Activated naive CD8-positive, alpha-beta T cell treated with anti-CD3 and anti-CD28 coated beads, Interleukin-2, amount 10 ng/mL, durations not matched to agents 7 days and 5 days (primary cell): ENCODE measurements at places on chromosomes 16 and 17.

DNA sequence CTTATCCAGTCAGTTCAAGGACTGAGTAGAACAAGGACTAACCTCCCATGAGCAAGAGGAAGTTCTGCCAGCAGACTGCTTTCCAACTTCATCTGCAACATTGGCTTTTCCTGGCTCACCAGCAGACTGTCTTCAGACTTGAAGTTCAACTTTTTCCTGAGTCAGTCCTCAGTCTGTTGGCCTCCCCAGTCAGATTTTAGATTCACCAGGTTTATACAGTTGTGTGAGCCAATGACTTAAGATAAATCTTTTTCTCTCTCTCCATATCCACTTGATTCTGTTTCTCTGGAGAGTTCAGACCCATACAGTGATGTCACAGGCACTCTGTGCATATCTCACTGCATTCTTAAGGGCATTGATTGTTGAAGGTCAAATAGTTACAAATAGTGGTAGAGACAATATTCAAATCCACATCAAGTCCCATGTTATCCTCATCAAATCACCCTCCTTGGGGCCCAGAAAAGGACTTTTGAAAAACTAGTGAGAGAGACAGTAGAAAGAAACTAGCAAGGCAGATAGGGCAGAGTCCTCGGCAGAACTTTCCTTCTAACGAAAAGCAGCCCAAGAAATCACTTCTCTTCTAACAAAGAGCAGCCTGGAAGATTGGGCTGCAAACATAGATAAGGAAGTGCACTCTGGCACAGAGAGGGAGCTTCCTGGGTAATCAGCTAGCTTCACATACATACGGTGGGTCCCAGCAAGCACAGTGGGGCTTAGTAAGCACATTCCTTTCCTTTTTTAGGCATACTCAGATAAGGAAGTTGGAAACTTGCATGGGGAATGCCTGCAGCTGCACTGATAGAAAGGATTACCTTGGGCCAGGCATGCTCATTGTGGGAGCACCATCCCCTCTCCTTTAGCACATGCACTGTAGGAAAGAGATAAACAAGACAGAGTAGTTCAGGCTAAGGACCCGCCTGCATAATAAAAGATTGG is 132.3 kb upstream of the FAM20A start:
- H3K27me3 ChIP-seq, result peaks cover 12% of the 10 kb centered on the region
- H3K36me3 ChIP-seq, result no peaks in the 10 kb centered on the region
- H3K4me3 ChIP-seq, result no peak overlapping the region
- no peak for DNase-seq
- no peak overlapping the region for H3K27ac ChIP-seq
- no peaks in the 10 kb centered on the region for H3K4me1 ChIP-seq

- peaks cover 22% of the 10 kb centered on the region for H3K4me1 ChIP-seq
- H3K4me3 ChIP-seq, result no peak overlapping the region
- H3K27me3 ChIP-seq, result peaks cover 4% of the 10 kb centered on the region
- H3K36me3 ChIP-seq, result no peaks in the 10 kb centered on the region
Observed at GRCh38 chr17:50949989-50950877, 84.1 kb upstream of the TOB1 start.

DNA sequence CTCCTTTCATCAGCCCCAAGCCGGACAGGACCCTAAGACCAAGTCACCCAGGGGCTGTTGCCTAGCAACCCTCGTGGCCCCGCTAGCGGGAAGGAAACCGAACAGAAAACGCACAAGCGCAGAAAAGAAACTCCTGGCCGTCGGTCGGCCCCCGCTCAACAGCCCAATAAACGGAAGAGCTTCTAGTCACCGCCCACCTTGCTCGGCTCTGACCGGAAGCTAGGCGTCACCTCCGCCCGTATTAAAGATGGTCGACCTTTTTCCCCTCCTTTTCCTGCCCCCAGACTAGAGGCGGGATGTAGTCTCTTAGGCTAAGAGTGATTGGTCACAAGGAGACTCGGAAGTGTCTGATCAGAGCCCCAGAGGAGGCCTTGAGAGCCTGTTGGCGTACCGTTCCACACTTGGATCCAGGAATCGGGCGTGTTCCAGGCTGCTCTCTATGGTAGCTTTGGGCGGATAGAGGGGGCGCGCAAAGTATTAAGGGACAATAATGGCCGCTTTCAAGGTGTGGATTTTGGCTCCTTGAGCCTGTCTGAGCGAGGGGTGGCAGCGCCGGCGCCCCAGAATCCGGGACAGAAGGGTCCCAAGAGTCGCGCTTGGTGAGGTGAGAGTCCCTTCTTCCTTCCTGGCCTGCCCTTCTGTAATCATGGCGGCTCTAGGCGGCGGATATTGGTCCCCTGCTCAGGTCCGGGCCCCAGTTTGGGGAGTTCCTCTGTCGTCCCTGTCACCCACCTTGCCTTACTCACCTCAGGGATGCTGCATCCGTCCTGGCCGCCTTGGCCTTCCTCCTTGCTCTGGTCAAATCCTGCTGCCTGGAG is at the start of the genes DHX38 and TXNL4B:
Gene DHX38 (plus strand): TSS at position 400 of the 818 bp plus-strand sequence. CDS start 2,311 bp downstream, outside the sequence.
Gene TXNL4B (minus strand): TSS at position 173 of the 818 bp plus-strand sequence. CDS start 2,871 bp downstream, outside the sequence.
- peak within 1 kb of the TSS; percentile 98 for H3K4me3 ChIP-seq
- DNase-seq, result peak; percentile 84
- H3K27ac ChIP-seq, result peak within 1 kb of the TSS; percentile 96
- H3K27me3 ChIP-seq, result no peaks in the 10 kb centered on the region
- peaks cover 30% of the 10 kb centered on the region for H3K4me1 ChIP-seq

DNA sequence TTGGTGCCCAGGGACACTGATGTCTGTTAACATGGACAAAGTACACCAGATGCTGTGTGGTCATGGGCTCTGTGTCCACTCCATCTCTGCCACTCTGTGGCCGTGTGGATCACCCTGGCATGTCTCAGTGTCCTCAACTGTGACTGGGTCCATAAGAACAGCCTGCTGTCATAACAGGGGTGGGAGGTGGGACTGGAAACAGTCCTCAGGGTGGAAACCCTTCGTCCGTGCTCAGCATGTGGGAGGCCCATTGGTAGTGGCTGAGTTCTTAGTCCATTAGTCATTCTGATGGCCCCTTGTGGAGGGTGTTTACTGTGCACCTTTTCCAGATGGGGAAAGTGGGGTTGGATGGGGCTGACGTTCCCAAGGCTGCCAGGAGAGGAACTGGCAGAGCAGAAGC is 12.8 kb downstream of the FLYWCH2 start:
- no peaks in the 10 kb centered on the region for H3K4me1 ChIP-seq
- no peak for DNase-seq
- no peaks in the 10 kb centered on the region for H3K36me3 ChIP-seq
- no peak overlapping the region for H3K27ac ChIP-seq
- no peak overlapping the region for H3K4me3 ChIP-seq

- no peak overlapping the region for H3K27ac ChIP-seq
- H3K36me3 ChIP-seq, result peaks cover 43% of the 10 kb centered on the region
- DNase-seq, result no peak
- peaks cover 6% of the 10 kb centered on the region for H3K4me1 ChIP-seq
- H3K27me3 ChIP-seq, result no peaks in the 10 kb centered on the region
Observed at GRCh38 chr17:59399914-59400313, 68.5 kb downstream of the YPEL2 start.

DNA sequence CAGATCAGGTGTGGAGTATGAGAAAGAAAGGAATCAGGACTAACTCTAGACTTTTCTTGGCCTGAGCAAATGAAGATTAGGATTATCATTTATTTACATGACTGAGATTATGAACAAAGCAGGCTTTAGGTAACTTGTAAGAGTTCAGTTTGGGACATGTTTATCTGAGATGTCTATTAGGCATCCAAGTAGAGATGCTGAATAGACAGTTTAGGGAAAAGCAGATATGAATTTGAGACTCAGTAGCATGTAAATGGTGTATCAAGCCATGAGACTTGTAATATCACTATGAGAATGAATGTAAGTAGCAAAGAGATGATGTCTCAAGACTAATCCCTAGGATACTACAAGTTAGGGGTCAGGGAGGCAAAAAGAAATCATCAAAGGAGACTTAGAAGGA is 8.6 kb upstream of the HS3ST2 start:
- DNase-seq, result no peak
- no peaks in the 10 kb centered on the region for H3K4me1 ChIP-seq
- H3K27me3 ChIP-seq, result peaks cover 15% of the 10 kb centered on the region
- H3K36me3 ChIP-seq, result no peaks in the 10 kb centered on the region
- H3K4me3 ChIP-seq, result no peak overlapping the region
- no peak overlapping the region for H3K27ac ChIP-seq

GRCh38 chr16:64445245-64445644 is 676.6 kb downstream of the CDH11 start:
- H3K27me3 ChIP-seq, result no peaks in the 10 kb centered on the region
- H3K36me3 ChIP-seq, result no peaks in the 10 kb centered on the region
- H3K4me1 ChIP-seq, result no peaks in the 10 kb centered on the region
- no peak for DNase-seq
- H3K27ac ChIP-seq, result no peak overlapping the region

DNA sequence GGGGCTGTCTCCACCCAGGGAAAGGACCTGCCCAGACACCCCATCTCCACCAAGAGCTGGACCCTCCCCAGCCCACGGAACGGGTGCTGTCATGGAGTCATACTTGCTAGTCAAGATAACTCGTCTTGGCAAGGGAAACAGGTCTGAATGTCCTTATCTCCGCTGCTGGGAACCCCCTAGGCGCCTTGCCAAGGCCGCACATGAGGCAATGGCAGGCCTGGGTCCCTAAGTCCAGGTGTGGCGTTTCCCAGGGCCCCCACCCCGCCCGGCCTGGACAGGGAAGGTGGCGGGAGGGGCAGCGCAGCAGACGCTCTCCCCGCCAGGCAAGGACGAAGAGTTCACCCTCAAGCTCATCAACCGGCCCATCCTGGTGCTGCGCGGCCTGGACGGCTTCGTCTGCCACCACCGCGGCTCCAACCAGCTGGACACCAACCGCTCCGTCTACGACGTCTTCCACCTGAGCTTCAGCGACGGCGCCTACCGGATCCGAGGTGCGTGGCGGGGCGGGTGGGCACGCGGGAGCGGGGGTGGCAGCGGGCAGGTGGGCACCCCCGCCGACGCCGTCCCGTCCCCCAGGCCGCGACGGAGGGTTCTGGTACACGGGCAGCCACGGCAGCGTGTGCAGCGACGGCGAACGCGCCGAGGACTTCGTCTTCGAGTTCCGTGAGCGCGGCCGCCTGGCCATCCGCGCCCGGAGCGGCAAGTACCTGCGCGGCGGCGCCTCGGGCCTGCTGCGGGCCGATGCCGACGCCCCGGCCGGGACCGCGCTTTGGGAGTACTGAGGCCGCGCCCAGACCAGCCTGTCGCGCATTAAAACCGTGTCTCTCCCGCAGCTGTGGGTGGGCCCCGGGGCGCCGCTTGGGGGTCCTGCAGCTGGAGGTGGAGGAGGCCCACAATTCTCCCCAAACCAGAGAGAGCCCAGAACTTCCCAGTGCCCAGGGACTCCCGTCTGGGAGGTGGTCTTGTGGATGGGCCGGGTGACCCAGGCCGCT is 8.4 kb downstream of the FSCN2 start:
- no peaks in the 10 kb centered on the region for H3K4me1 ChIP-seq
- no peak overlapping the region for H3K4me3 ChIP-seq
- H3K27me3 ChIP-seq, result peaks cover 14% of the 10 kb centered on the region
- no peak for DNase-seq

DNA sequence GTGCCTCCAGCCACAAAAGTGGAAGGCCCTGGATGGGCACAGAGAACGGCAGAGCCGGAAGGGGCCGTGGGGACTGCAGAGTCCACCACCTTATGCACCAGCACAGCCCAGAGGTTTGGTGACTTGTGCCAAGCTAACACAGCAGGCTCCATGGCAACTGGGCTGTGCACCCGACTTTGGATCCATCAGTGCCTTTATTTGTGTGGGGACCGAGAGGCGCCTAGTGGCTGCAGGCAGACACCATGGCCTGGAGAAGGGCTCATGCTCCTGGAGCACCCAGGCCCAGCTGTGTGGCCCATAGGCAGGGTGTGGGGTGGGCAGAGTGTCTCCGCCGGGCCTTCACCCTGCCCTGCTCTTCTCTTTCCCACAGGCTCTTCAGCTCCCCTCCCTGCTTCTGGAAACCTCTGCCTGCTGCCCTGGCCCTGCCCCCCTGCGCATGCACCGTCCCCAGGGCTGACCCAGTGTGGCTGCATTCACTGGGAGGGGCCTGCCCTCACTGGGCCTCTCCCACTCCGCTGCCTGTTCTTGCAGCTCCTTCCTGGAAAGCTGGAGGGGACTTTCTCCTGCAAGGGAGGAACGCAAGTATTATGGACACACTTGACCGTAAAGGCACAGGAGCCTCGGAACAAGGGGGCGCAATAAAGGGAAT is 10.1 kb downstream of the C16orf90 start:
- DNase-seq, result no peak
- H3K27me3 ChIP-seq, result no peaks in the 10 kb centered on the region
- no peaks in the 10 kb centered on the region for H3K4me1 ChIP-seq
- H3K4me3 ChIP-seq, result no peak overlapping the region
- H3K36me3 ChIP-seq, result peaks cover 4% of the 10 kb centered on the region
- no peak overlapping the region for H3K27ac ChIP-seq

DNA sequence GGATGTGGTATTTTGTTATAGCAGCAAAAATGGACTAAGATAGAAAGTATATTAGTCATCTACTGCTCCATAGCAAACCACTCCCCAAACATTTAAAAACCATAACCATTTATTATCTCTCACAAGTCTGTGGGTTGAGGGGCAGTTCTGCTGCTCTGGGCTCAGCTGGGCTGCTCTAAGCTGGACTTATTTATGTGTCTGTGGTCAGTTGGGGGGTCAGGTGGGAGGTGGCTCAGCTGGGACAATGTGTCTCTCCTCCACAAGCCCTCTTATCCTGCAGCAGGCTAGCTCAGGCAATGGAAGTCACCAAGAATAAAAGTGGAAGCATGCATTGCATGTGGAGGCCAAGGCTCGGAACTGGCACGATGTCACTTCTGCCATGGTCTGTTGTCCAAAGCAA is 226.1 kb upstream of the N4BP1 start:
- no peak for DNase-seq
- no peaks in the 10 kb centered on the region for H3K27me3 ChIP-seq
- H3K36me3 ChIP-seq, result no peaks in the 10 kb centered on the region
- no peak overlapping the region for H3K27ac ChIP-seq
- H3K4me1 ChIP-seq, result no peaks in the 10 kb centered on the region

- peaks cover 4% of the 10 kb centered on the region for H3K36me3 ChIP-seq
- H3K27ac ChIP-seq, result peak overlapping the region; percentile 79
- peaks cover 8% of the 10 kb centered on the region for H3K27me3 ChIP-seq
- peak; percentile 42 for DNase-seq
- H3K4me3 ChIP-seq, result peak overlapping the region; percentile 47
Observed at GRCh38 chr17:58153046-58153445, 4.9 kb downstream of the OR4D1 start.

- no peak for DNase-seq
- no peaks in the 10 kb centered on the region for H3K36me3 ChIP-seq
Observed at GRCh38 chr17:78538033-78538776, 39.0 kb downstream of the DNAH17 start.

DNA sequence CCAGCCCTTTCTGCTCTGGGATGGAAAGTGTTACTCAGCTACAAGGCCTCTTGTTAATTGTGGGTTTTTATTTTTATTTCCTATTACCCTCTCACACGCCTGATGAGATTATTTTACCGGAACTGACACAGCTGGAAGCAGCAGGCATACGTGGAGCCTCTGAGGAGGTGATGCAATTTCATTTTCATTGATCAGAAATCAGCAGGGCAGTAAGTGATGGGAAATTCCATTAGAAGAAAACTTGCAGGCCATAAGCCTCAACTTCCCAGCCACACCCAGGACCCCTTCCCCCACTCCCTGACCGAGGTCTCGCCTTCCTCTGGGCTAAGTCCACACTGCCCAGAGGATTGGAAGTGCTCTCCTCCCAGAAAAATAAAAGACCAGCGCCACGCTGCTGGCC is 69.7 kb downstream of the ZFHX3 start:
- no peaks in the 10 kb centered on the region for H3K36me3 ChIP-seq
- H3K27ac ChIP-seq, result no peak overlapping the region
- peaks cover 3% of the 10 kb centered on the region for H3K27me3 ChIP-seq
- no peak for DNase-seq
- H3K4me3 ChIP-seq, result no peak overlapping the region

- peaks cover 21% of the 10 kb centered on the region for H3K36me3 ChIP-seq
- peak overlapping the region; percentile 50 for H3K4me3 ChIP-seq
- DNase-seq, result peak; percentile 38
- peak overlapping the region; percentile 95 for H3K27ac ChIP-seq
- H3K4me1 ChIP-seq, result peaks cover 83% of the 10 kb centered on the region
Observed at GRCh38 chr16:17367036-17367435, 103.7 kb downstream of the XYLT1 start.
